Activated CD4-positive, alpha-beta T cell treated with anti-CD3 and anti-CD28 coated beads, Interleukin-10, Interleukin-2, amounts not matched to agents 100 ng/mL and 50 ng/mL, durations not matched to agents 16 hours and 8 hours (primary cell): ENCODE measurements at places on chromosomes 4 and X.

DNA sequence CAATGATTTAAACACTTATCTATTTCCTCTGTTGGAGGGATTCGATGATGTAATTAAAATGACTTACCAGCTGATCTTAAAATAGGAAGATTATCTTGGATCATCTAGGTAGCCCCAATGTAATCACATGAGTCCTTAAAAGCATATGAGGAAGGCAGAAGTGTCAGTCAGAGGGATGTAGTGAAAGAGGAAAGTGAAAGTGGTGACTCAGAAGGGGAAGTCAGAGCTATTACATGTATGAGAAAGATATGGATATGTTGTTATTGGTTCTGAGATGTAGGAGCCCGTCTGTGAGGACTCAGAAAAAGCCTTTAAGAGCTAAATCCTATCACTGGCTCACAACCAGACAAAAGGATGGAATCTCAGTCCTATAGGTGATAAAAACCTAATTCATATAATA, 456.4 kb downstream of the DACH2 start:
- DNase-seq: peak; percentile 25

DNA sequence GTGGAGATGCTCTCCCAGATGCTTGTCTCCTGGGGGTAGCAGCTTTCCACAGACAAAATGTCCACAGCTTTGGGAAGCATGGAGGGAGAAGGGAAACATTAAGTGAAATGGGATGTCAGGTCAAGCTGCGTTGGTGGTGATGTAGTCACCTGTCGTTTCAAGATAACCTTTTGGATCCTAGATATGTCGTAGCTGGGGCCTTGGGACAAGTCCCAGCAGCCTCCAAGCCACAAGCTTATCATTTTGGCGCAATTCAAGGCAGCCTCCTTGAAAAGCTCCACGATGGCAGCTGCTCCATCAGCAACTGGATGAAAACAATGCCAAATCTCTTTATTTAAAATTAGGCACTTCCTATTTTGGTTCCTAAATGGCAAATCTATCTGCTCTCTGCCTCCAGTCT, 52.0 kb downstream of the RTL9 start:
- DNase-seq: no peak

GRCh38 chr4:153950100-153950979, 161.5 kb upstream of the SFRP2 start:
- peak; percentile 63 for DNase-seq

DNA sequence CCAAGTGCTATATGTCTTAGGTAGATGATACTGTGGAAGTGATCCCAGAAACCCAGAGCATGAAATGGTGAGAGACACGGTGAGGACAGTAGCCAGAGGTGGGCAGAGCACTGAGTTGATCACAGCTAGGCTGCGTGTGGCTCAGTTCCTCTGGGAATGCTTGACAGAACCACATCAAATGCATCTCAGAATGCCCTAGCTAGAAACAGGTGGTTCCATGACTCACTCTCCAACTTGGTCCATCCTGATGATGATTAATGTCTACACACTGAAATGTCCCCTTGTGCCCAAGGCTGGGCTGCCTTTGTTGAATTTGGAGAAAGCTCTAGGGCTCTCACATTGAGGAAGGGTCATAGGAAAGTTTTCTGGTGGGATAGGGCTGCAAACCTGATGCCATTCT, 113.6 kb downstream of the ZNF518B start:
- DNase-seq: no peak

DNA sequence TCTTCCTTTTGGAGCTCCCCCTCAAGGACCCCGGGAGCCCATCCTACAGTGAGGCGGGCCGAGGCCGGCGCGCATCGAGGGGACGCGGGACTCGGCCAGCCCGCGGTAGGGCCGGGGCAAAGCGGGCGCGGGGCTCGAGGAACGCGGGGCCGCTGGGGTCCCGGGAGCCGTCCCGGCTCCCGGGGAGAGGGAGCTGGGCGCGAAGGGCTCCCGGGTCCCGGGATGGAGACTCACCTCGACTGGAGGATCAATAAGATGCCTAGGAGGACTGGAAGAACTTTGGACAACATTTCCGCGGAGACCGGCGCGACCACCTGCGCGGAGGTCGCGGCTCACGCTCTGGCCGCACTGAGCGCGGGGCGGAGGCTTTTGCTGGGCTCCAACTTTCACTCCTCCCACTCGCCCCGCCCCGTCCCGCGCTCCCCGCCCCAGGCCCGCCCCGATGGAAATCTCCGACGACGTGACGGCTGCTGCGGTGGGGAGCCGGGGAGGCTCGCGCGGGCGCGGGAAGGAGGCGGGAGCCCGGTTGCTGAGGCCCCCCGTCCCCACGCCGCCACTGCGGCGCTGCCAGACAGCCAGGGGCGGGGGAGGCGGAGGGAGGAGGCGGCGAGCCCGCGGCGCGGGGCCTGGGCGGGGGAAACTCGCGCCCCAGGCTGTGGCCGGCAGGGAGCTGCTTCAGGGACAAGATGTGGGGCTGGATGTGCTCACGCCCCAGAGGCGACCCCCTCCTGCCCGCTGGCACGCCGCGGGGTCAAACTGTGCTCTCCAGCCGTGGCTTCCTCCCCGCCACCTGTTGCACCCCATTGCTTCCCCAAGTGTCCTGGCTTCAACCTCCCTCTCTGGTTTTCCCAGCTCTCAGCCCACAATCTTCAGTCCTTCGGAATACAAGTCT, at the start of gene GABRE:
TSS of gene GABRE (minus strand) at position 341 of the 892 bp plus-strand sequence. CDS start at position 290, 51 bp downstream.
- DNase-seq: no peak

DNA sequence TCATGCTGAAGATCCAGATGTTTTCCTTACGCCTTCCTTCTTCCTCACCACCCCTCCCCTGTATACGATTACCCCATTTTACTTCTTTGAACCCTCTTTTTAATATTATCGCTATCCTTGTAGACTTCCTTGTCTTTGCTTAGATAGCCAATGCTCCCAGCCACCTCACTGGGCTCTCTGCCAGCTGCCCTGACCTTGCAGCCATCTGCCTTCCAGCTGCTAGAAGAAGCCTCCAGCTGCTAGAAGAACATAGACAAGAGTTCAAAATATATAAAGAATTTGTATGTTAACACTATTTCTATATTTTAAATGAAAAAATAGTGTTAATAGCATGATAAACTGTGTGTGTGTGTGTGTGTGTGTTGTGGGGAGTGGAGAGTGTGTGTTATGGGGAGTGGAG, 374.7 kb downstream of the ANKRD50 start:
- no peak for DNase-seq

DNA sequence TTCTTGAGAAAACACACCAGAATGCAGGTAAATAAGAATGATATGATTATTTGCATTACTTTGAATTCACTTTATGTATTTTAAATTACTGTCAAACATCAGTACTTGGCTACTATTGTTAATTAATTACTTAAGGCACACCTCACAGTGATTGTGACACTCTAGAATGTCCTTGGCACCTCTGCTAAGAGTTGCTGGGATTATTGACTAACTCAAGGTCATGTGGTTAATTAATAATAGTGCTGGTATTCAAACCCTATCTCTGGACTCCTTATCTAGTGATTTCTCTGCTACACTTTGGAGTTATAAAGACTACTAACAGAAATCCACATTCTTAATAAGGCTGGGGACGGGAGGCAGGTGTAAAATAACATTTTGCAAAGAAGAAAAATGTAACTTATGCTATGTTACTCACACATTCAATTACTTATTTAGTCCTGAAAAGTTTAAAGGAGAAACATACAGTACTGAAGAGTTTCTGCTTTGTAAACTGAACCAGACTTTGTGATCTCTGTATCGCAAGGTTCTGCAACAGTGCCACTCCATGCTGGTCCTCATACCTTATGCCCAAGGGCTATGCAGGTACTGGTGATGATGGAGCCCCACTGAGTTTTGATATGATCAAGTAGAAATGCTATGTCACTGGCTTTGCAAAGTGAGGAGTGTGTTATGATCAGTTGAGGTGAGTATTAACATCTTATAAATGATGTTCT, 242.7 kb downstream of the MID1IP1 start:
- no peak for DNase-seq

DNA sequence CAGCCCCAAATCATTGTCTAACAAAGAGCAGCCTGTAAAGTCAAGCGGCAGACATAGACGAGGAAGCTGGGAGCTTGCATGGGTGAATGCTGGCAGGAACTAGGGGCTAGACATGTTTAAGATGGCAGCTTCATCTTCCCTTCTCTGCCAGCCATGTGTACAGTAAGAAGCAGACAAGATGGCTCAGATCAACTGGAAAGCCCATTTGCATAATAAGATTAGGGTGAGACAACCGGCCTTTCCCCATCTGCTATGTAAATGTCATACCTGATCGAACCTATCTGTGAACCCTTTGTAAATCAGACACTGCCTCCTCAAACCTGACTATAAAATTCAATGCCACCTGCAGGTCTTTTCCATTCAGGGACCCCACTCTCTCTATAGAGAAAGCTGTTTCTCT, 22.8 kb upstream of the HADH start:
- no peak for DNase-seq

DNA sequence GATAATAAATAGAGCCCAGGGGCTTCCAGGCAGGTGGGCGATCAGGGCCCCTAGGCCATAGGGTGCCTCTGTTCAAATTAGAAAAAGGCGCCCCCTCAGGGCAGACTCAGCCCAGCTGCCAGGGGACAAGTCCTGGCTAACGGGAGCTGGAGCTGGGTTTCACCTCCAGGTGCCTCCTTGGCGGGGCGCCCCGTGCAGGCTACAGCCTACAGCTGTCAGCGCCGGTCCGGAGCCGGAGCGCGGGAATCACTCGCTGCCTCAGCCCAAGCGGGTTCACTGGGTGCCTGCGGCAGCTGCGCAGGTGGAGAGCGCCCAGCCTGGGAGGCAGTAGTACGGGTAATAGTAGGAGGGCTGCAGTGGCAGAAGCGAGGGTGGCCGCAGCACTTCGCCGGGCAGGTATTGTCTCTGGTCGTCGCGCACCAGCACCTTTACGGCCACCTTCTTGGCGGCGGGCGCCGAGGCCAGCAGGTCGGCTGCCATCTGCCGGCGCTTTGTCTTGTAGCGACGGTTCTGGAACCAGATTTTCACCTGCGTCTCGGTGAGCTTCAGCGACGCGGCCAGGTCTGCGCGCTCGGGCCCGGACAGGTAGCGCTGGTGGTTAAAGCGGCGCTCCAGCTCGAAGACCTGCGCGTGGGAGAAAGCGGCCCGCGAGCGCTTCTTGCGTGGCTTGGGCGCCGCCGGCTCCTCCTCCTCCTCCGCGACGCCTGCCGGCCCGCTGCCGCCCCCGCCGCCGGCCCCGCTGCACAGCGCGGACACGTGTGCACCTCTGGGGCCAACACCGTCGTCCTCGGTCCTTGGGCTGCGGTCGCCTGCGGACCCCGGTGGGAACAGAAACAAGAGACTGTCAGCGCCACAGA, 2.4 kb downstream of the NKX3-2 start:
- DNase-seq: peak; percentile 46

- no peak for DNase-seq
Observed at GRCh38 chrX:3094261-3094660, 53.0 kb downstream of the ARSF start.

DNA sequence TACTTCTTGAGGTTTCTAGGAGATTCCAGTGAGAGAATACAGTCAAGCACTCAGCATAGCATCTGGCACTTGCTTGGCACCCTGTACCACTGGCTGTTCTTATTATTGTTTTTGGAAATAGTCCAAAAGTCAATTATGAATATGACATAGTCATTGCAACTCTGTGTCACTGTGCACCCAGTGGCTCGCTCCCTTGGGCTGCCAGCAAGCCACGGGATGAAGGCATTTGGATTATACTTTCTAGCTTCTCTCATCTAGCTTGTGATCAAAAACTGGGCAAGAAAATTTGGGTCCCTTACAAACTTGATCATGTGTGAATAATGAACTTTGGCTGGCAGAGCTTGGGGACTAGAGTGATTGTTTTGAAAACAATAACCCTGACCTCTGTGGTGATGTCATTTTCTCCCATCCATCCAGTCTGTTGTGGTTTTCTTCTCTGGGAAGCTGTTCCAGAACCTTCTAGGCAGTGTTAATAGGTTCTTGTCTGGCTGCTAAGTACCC, 32.7 kb upstream of the LIMCH1 start:
- DNase-seq: no peak

DNA sequence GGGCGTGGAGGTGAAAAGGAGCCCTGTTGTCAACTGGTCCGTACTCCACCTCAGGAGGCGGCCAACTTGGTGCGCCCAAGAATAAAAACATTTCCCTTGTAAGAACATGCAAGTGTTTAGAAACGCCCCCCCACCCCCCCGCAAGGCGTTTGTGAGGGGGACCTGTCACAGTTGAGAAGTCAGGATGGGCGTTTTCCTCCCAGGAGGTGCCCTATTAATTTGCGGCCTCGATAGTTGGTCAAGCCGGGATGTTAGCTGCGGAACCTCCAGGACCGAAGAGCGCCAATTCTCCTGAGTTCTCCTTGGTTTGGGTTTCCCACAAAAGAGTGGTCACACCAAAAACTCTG, 651 bp upstream of the SAP30 start:
- peak; percentile 53 for DNase-seq

- DNase-seq: no peak
Observed at GRCh38 chrX:68087526-68087925, 345.8 kb downstream of the OPHN1 start.

DNA sequence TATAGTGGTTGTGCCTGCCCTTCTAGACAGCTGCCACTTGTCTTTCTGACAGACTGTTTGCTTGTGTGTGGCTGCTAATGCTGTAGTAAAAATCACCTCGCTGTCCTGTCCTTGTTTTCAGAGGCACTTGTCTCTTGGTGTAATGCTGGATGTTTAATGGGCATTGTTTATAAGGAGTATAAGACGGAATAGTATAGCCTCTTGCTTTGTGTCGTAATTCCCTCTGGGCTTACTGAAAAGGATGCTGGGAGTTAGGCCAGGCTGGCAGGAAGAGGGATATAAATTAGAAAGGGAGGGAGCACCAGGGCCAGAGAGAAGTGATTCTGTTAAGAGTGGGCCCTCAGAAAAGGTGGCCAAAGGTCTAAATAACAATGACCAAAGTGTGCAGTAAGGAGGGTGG, 29.0 kb downstream of the NHS start:
- no peak for DNase-seq

- DNase-seq: peak; percentile 4
Observed at GRCh38 chr4:138576684-138577083, 334.5 kb upstream of the SLC7A11 start.

DNA sequence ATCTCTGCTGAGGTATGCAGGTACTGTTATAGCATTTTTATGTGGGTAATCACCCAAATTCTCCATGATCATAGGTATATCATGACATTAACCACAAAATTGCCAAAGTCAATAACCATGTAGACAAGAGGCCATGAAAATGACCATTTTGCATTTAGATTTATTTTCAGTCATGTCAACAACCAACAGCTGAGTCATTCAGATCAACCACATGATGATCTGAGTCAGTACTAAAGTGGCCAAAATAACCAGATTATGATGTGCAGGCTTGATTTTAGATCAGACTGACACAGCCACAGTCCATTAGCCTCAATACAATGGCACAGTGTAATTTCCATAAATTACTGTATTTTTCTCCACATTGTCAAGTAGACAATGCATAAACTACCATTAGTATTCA, 240.5 kb downstream of the GRIA3 start:
- DNase-seq: peak; percentile 30

DNA sequence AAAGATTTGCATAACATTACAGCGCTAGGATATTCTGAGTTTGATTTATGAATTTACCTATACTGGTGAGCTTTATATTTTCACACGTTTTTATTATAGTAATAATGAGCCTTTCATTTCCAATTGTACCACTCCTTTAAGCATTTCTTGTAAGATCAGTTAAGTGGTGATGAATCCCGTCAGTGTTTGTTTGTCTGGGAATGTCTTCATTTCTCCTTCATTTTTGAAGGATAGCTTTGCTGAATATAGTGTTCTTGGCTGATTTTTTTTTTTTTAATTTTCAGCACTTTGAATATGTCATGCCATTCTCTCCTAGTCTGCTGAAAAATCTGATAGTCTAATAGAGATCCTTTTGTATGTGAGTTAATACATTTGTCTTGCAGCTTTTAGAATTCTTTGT, 70.1 kb downstream of the IL15 start:
- no peak for DNase-seq
